ENCODE measurements at places on chromosomes 4 and X. TPM values are rescaled to one million over a fixed set of nuclear protein-coding genes. Genes with fewer than 3 reads are reported as not detected.

GRCh38 chr4:25800245-25800644 is 62.5 kb downstream of the SEL1L3 start:
- DNase-seq: no peak

GRCh38 chr4:146368209-146368608 is 153.5 kb downstream of the SLC10A7 start:
- DNase-seq: no peak

MFAP3L gene
- 4.3 TPM for total RNA-seq

DNA sequence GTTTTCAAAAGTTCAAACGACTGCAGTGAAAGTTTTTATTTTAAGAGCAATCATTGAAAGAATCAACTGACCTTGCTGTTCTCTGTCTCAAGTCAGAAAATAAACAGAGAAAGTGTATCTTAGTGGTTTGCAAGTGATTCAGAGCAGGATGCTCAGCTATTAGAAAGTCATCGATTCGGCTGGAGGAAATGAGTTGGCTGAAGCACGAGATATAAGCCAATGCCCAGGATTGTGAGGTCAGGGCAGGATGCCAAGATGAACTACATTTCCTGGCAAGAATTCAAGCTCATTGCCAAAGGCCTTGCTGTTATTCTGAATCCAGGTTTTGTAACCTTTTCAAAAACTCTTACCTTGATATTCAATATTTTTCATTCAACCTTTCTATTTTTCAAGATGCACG is 541.4 kb upstream of the BOD1L1 start:
- DNase-seq: peak; percentile 57

ERAS gene
- not detected for total RNA-seq

DNA sequence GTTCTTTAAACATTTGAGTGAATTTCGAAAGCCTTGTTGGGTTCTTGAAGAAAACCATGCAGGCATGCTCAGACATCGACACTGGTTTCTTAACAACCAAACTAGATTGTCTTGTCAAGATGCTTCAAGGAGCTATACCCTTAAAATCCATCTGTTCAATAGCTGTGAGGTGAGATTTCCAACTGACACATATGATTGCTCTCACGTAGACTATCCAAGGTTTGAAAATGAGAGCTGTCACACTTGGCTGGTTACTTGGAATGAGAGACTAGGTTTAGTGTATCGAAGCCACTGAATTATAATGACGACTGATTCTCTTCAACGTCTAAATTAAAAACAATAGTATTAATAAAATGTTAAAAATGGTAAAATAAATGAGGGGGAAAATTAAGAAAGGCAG is 2725.5 kb downstream of the ARAP2 start:
- no peak for DNase-seq
